ENCODE measurements at places on chromosomes 6 and 20.

GRCh38 chr20:47224300-47224791, 132.2 kb downstream of the ZMYND8 start:
- DNase-seq, result no peak

DNA sequence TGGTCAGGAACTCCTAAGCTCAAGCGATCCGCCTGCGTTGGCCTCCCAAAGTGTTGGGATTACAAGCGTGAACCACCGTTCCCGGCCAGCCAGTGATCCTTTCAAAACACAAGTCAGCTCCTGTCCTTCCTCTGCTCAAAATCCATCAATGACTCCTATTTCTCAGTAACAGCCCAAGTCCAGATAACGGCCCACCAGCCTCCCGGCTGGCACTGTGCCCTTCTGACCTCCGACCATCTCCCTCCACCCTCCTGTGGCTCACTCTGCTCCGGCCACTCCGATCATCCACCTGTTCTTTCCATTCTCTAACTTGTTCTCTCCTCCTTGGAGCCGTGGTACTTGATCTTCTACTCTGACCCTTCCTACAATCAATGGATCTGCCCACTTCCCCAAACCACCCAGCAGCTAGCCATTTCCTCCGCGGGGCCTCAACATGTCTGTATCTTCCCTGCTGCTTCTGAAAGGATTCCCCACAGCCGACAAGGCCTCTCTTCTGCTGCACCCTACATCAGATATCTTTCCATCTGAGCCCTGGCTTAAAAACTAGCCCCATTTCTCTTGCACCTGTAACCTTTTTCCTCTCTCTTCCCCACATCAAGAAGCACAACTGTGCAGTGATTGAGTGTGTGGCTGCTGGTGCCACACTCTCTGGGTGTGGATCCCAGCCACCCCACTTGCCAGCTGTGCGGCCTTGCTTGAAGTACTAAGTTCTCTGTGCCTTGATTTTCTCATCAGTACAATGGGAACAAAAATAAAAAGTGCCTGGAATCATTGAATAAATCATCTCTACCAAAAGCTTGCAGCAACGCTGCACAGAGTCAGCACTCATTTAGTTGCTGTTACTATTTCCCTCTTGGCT, 6.1 kb upstream of the ZMYND8 start:
- no peak for DNase-seq

DNA sequence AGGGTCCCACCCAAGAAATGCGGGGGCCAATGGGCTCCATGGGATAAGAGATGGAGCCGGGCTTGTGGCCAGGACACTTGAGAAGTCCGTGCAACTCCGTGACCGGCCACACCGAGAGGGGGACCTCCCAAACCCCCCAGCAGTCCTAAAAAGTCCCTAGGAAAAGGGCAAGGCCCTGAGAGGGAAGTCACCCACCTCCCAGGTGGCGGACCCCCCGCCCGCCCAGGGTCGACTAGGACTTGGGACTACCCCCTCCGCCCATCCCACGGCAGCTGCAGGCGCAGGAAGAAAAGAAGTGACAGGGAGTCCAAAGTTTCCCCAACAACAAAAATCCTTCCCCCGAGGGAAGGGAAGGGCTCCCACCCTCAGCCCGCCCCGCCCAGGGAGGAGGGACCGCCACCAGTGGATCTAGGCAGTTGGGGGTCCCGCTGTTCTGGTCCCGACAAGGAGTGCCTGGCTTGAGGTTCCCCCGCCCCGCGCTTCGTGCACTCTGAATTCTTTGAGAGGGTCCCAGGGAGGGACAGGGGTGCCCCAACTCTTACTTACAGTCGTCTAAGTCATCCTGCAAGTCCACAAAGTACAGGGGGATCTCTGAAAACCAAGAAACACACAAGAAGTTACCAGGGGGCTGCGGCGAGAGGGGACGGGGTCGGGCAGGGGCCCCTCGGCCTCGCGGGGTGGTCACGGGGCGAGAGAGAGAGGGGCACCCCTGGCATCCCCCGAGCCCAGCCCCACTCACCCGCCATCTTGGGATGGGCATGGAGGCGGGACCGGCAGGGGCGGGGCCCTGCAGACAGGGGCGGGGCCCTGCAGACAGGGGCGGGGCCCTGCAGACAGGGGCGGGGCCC, 611 bp upstream of the RAB22A start:
- peak; percentile 66 for DNase-seq

GRCh38 chr20:17568045-17568788, 1.7 kb upstream of the DSTN start:
- no peak for DNase-seq

DNA sequence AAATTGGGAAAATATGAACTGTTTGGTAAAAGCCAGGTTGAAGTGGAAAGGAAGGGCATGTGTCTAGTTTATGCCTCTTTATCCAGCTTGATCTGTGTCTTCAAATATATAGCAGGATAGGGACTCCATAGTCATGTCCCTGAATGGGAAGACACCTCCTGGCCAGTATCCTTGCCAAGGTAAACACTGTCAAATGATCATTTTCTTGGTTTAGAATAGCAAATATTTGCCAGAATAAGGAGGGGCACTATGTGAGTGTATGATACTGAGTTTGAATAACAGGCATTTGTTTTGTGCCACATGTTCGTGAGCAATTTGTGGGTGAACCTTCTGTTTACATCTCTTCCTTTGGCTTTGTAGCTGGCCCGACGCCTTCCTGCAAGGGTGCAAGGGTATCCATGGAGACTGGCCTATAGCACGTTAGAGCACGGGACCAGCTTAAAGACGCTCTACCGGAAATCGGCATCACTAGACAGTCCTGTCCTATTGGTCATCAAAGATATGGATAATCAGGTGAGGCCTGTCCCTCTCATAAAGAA, 34.2 kb upstream of the HINT3 start:
- DNase-seq, result no peak

- DNase-seq, result no peak
These were observed 170.1 kb upstream of the AKAP12 start for GRCh38 chr6:151069641-151070040.

- no peak for DNase-seq
These were observed 632.2 kb downstream of the HACE1 start for GRCh38 chr6:104227508-104227907.

GRCh38 chr6:30019819-30020218, 41.2 kb upstream of the POLR1H start:
- DNase-seq, result no peak

DNA sequence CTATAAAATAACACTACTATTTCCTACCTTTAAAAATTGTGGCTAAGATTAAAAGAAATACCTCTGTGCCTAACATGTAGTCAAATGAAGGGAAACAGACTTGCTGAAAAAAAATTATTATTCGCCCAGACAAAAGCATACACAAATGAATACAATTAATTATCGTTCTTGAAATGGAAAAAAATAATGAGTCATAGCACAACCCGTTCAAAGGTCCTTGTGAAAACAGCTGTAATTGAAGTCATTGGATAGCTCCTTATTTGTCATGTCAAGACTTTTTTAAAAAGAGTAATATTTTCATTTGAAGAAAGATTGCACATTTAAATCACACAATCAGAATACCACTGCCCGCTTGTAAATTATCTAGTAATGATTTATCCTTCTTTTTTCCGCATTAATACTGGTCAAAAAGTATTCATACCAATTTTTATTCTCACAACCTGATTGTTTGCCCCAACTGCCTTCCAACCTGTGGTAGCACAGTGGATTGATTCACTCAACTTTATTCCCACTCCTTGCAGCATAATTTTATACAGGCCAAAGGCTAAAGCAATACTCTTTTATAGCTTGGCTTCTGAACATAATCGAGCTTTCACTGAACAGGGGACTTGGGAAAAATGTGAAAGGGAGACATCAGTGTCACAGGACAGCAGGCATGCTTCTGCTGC, 655.2 kb upstream of the MAP3K7 start:
- no peak for DNase-seq

- DNase-seq, result peak; percentile 60
These were observed 6.7 kb downstream of the PSMA7 start for GRCh38 chr20:62136283-62137091.

GRCh38 chr6:4975506-4975905, 28.3 kb downstream of the RPP40 start:
- DNase-seq, result no peak

- DNase-seq, result no peak
These were observed 84.2 kb downstream of the PREP start for GRCh38 chr6:105318660-105319059.

DNA sequence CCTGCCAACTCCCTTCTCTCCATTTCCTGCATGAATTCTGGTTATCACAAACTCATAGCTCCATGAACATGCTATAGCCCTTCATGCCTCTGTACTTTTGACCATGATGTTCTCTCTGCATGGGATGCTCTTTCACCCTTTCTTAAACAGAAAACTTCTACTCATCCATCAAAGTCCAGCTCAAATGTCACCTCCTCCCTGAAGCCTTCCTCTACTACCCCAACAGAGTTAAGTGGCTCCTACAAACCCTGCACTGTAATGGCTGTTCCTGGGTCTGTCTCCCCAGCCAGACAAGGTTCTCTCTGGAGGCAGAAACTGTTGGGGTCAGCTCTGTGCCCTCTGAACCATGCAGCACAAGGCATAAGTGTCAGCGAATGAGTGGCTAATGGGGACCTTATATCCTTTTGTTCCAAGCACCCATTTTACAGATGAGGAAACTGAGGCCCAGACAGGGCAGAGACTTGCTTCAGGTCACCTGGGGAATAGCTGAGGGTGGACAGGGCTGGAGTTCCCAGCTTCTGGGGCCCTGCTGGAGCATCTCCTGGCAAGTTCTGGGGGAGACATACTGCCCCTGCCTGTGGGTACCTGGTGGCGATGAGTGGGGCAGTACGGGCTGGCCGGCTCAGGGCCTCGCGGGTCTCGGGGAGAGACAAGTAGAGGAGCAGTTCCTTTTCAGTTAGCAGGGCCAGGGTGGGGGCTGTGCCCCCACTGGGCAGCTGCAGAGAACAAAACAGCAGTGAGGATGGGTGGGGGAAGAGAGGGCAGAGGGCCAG, 10.6 kb upstream of the CDK5RAP1 start:
- no peak for DNase-seq

DNA sequence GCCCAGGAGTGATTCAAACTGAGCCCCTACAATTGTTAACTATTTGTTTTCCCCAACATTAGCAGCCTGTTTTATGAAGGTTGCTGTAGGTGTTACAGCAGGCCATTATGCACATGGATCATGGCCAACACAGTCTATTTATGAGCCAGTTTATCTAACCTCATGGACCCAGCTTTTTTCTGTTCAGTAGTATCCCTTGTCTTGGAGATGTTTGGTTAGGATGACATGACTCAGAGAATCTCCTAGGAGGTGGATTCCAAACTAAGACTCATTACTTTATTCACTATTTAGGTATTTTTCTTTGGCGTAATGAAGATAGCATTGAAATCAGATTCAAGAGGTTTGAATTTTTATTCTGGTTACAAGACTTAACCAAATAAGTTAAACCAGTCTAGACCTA, 62.8 kb upstream of the TFB1M start:
- DNase-seq, result no peak

DNA sequence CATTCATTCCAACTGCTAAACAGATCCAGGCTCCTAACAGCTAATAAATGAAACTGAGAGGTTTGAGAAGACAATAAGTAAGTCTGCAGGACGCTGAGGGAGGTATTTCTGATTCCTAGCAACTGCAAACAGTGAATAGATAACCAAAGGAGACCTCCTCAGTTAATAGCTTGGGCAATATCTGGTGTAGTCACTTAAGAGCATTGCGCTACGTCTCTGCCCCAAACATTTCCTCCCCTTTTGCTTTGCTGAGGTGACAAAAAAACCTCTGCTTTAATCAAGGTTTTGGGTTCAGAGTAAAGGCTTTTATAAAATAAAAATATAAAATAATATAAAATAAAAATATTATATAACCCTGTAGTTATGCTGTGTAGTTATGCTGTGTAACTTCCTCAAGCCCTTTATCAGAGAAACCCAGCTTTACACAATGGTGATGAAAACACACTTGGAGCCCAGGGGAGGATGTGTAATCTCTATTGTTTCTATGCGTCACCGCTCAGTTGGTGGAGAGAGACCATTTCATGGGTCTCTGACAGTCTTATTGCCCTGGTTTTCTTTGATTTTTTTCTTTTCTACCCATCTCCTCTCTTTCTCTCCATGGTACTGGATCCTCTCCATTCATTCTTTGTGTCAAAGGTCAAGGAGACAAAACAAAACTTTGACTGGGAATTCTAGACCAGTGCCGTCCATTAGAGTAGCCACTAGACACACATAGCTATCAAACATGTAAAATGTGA, 18.9 kb upstream of the CALHM5 start:
- DNase-seq, result no peak

- no peak for DNase-seq
These were observed 38.6 kb downstream of the OVOL2 start for GRCh38 chr20:18019068-18019467.

DNA sequence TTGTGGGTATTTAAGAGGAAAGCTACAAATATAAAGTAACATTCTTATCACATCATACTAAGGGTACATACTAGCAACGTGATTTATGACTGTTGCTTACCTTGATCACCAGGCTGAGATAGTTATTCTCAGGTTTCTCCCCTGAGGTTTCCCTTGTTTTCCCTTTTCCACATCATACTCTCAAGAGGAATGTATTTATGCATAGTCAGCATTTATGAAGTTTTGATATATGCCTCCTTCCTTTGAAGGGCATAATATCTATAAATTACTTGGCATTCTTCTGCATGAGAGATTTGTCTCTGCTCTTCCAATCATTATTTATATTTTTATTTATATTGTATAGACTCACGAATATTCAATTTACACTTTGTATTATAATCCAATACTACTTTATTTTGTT, 726.7 kb upstream of the ADGRB3 start:
- no peak for DNase-seq

GRCh38 chr6:169883316-169883715, 131.9 kb downstream of the ERMARD start:
- DNase-seq, result no peak

DNA sequence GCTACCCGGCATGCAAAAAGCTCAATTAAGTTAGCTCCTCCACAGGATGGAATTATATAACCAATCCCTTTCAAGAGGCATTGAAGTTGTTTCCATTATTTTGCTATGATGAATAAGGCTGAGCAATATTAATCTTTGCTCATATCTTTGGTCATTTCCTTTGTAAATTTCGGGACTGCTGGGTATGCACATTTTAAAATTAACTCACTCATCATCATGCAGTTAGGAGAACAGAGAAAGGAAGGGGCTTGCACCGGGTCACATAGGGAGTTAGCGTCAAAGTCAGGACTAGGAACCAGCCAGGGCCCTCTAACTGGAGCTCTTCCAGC, 430 bp upstream of the FAM110A start:
- no peak for DNase-seq

- no peak for DNase-seq
These were observed 9.9 kb downstream of the TTI1 start for GRCh38 chr20:38023181-38024001.

- no peak for DNase-seq
These were observed 2.8 kb upstream of the LBP start for GRCh38 chr20:38343311-38344106.

GRCh38 chr6:6962086-6962485, 145.7 kb upstream of the RREB1 start:
- DNase-seq, result no peak

GRCh38 chr6:168045706-168046620, 33.0 kb downstream of the FRMD1 start:
- DNase-seq, result no peak

DNA sequence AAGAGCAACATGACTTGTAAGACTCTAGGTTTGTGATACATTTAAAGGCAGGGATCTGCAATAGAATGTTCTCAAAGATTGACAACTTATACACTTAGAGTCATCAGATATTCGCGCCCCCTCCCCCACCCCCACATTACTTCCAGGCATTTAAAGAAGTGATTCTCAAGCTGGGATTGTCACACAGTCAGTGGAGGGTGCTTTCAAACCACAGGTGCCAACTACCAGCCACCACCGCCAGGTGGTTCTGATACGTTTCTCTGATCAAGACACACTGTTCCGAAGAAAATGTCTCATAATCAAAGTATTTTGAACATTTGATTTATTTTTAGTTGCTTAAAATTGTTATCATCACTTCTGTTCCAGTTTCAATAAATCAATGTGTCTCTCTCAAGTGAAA, 357.5 kb downstream of the ESR1 start:
- no peak for DNase-seq
